8988T (cell line): ENCODE measurements at places on chromosomes 5 and 9.

GRCh38 chr5:57494104-57495098 is 11.8 kb upstream of the ACTBL2 start:
- DNase-seq: peak; percentile 35

DNA sequence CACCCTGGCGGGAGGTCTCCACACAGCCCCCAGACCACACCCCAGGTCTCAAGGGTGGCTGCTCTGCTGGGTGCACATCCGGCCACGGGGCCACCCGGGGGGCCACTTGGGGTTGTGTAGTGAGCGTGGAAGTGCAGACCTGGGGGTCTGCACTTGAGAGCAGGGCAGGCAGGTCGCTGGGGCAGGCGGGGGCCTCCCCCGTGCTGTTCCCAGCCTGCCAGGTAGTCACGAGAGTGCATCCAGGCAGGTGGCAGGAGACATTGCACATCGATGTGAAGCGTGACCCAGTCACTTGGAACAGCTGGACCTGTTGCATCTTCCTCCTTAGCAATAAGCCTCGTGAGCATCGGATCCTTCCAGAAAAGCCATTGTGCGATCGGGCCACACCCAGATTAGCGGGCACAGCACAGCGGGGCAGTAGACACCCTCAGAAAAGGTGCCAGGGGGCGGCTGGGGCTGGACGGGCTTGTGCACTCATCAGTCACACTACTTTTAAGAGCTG is 4.8 kb upstream of the ENTPD8 start:
- DNase-seq: no peak

- no peak for DNase-seq
Observed at GRCh38 chr9:20538956-20539355, 83.3 kb downstream of the MLLT3 start.

DNA sequence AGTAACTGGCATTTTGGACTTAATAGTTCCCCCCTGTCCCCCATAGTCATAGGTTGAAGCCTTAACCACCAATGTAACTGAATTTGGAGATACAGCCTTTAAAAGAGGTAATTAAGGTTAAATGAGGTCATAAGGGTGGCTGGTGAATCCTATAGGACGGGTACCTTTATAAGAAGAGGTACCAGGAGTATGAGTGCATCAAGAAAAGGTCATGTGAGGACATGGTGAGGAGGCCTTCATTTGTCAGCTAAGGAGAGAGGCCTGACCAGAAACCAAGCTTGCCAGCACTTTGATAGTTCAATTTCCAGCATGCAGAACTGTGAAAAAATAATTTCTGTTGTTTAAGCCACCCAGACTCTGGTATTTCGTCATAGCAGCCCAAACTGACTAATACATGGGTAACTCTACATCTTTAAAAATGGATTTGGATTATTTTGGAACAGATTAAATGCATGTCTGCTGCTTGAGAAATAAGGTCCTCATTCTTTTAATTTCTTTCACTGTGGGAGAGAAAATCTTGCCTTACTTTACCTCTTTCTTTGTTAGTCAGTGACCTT is 9.7 kb downstream of the RASA1 start:
- DNase-seq: no peak

- DNase-seq: no peak
Observed at GRCh38 chr9:8133606-8134005, 334.0 kb upstream of the DMAC1 start.

DNA sequence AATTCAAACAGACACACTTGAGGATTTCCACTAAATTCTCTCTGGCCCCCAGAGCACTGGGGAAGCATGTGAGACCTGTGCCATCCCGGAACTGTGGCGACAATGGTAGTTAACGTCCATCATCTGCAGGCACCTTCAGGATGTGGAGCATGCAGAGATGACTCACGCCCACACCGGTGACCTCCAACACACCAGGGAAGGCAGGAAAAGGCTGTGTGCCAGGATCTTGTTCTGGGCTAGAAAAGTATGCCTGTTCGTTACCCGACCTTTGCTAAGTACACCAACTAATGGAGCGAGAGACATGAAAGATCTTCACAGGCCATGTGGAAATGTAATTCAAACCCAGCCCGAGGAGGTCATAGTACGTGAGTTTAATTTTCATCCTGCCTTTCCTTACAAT is 208.8 kb downstream of the MELK start:
- DNase-seq: no peak

DNA sequence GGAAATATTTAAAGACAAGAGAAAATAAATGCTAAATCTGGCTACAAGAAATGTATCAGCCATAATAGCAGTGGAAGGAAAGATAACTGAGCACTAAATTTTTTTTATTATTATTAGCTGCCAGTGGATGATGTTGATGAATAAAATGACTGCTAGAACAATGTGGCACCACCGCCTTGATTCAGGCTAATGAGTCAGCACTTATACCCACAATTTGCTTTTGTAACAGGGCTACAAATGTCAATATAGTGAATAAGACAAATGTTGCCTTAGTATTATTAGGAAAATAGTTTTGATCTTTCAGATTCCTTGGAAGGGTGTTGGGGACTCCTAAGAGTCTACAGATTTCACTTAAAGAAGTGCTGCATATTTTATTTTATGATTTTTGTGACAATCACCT is 555.2 kb upstream of the GRAMD2B start:
- DNase-seq: no peak
